ENCODE measurements at places on chromosomes 3 and 15.

DNA sequence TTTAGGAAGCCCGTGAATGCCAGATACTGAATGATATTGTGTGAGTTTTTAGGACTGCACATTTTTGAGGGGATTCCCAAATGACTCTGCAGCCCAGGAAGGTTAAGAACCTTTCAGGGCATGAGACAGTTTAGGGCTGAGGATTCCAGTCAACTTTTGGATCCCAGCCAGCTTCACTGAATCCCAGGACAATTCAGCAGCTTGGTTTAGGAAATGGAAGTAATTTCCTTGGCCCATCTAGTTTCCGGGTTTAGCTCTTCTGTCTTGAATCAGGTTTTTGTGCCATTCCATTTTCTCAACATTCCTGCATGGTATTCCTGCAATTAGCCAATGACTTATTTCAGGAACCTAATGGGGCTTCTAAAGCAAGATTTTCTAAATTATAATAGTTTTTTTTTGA is 253.9 kb downstream of the LSAMP start:
- no peak for DNase-seq

DNA sequence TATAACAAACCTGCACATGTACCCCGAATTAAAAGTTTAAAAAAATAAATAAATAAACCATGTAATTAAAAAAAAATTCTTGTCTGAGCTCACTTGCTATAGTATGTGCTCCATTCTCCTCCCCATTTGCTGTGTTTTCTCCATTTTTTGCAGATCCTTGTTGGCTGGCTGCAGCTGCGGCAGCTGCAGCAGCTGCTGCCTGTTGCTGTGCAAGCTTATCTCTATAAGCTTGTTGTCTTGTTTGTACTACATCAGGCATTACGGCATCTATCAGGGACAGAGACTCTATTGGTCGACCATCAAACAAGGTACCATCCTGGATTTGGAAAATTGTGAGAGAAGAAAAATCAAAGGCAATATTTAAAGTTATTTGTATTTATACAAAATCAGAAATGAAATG is 145.9 kb downstream of the TBL1XR1 start:
- DNase-seq: peak; percentile 34

GRCh38 chr3:43126536-43126935 is 20.7 kb upstream of the POMGNT2 start:
- DNase-seq: peak; percentile 17

DNA sequence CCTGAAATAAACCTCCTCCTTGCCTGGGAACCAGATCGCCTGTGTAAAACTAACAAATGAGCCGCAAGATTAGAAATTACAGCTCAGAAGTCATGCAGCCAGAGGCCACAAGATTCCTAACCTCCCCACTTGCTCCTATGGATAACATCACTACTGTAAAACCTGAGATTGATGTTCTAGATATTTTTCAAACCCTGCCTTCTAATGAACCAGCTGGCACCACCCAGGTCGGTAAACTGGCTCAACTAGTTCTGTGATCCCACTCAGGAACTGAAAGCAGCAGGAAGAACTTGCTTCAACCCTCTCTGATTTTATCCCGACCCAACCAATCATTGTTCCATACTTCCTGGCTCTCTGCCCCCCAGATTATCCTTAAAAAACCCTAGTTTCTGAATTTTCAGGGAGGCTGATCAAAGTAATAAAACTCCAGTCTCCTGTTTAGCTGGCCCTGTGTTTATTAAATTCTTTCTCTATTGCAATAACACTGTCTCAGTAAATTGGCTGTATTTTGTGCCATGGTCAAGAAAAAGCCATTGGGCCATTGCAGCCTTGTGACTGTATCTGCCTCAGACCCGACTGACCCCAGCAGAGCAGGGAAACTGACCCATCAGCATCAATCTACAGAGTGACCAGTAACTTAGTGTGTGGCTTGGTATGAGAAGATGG is 98.9 kb downstream of the RPLP1 start:
- DNase-seq: no peak

DNA sequence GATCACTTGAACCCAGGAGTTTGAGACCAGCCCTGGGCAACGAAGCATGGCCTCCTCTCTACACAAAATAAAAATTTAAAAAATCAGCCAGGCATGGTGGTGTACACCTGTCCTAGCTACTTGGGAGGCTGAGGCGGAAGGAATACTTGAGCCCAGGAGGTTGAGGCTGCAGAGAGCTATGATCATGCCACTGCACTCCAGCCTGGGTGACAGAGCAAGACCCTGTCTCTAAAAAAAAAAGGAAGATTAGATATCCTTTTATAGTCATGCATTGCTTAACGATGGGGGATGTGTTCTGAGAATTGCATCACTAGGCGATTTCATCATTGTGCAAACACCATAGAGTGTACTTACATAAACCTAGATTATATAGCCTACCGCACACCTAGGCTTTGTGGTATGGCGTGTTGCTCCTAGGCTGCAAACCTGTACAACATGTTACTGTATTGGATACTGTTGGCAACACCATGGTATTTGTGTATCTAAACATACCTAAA is 12.6 kb downstream of the ALAS1 start:
- no peak for DNase-seq

DNA sequence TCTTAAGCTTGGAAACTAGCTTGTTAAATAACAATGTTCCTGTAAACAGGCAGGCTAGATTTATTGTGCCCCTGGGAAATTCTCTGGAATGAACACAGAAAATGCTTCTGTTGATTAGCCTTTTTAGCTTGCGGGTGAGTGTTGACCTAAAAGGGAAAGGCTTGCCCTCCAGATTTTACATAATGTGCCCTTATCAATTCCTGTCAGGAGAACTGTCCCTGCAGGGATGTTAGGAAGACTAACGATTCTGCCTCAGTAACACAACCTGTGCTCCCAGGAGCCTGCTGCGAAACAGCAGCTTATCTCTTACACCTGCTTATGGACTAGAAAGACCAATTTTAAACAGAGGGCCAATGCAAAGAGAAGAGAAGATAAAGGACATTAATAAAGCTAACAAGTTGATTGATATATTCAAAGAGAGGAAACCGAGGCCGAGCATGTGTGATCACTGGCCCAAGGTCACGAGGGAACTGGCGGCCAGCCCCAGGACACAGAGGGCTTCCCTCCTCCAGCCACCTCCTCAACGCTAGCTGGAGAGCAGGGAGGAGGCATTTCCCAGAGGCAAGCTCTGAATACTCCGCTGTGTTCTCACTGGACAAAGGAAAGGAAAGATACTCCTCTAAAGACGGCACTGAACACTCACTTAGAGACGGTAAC is 48.4 kb upstream of the TJP1 start:
- peak; percentile 71 for DNase-seq

GRCh38 chr15:64774629-64775493 is 528 bp downstream of the RBPMS2 start:
- DNase-seq: peak; percentile 22

DNA sequence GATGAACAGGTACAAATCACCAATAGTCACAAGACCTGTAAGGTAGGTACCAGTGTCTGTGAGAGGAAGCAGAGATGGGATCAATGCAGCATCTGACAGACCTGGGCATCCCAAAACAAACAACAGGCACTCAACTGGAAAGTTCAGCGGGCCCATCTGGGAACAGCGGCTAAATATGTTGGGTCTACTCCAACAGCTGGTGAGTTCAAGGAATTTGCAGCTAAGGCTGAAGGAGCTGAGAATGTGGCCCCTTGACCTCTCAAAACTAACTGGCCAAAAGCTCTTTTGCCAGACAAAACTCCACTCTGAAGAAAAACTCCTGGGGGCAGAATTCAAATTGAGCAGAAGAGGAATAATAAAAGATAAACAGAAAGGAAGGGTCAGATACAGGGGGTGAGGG is 24.4 kb downstream of the AVEN start:
- no peak for DNase-seq

GRCh38 chr3:65560133-65560532 is 478.6 kb downstream of the MAGI1 start:
- no peak for DNase-seq
